LNCaP clone FGC (cell line): ENCODE measurements at places on chromosomes 12 and 14.

GRCh38 chr14:77106666-77107065 is 8.6 kb downstream of the CIPC start:
- no peak for DNase-seq

GRCh38 chr14:61474015-61474414 is 152.6 kb downstream of the PRKCH start:
- no peak for DNase-seq

DNA sequence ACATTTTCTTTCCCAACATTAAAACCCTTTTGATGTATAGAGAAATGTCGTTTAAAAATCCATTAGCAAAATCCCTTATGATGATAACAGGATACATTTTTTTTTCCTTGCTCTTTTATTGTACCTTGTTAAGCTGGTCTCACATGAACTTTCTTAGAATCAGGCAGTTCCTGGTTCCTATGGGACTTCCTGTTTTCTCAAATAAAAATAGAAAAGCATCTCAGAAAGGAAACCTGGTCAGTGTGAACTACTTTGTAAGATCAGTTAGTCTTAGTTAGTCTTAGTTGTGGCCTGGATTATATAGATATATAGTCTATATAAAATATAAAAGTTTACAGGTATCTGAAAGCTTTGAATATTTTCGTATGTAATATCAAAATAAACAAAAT is 40.3 kb downstream of the LEMD3 start:
- DNase-seq: peak; percentile 28

- DNase-seq: no peak
Observed at GRCh38 chr12:128267651-128268378, 845 bp downstream of the TMEM132C start.

- no peak for DNase-seq
Observed at GRCh38 chr12:132617135-132617701, 1.4 kb upstream of the P2RX2 start.

GRCh38 chr12:5247144-5247543 is 184.8 kb upstream of the NTF3 start:
- no peak for DNase-seq

- no peak for DNase-seq
Observed at GRCh38 chr12:51661199-51661598, 70.2 kb downstream of the SCN8A start.

GRCh38 chr14:68784226-68784910 is 8.5 kb downstream of the ZFP36L1 start:
- no peak for DNase-seq

GRCh38 chr12:90216815-90217214 is 508.2 kb upstream of the ATP2B1 start:
- no peak for DNase-seq

GRCh38 chr12:43730283-43730682 is 28.3 kb downstream of the PUS7L start:
- no peak for DNase-seq

DNA sequence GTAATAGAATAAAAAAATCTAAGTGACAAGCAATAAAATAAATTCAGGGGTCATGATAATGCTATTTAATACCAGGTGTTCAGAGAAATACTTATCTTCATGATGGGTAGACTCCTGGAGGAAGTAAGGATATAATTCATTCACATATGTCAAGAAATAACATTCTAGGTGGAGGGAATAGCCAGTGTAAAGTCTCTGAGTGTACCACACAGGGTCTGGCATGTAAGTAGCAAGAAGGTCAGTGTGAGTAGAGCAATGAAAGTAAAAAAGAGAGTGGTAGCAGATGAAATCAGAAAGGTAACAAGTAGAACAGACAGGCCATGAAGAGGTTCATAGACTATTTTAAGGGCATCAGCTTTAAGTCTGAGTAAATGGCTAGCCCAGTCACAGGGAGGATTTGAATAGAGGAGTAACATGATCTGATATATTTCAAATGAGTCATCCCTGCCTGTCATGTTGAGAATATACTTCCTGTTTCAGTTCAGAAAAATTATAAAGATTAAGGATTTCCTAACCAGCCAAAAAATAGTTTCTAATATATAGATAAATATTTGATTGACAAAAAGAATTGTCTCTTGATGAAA is 519.9 kb downstream of the C12orf50 start:
- no peak for DNase-seq
